RWPE2 (cell line): ENCODE measurements at places on chromosomes 1 and 21.

GRCh38 chr1:61231795-61232194, 149.4 kb downstream of the NFIA start:
- no peak for DNase-seq

DNA sequence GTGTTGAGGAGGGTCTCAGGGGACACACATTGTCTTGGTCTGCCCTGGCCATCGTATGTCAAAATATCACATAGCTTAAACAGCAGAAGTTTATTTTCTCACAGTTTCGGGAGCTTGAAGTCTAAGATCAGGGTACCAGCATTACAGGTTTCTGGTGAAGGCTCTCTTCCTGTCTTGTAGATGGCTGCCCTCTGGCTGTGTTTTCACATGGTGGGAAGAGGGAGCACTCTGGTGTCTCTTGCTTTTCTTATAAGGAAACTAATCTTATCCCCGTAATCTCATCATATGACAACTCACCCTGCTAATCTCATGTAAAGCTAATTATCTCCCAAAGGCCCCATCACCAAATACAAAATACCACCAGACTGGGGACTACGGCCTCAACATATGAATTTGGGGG, 246.9 kb upstream of the ST6GALNAC5 start:
- DNase-seq = no peak

DNA sequence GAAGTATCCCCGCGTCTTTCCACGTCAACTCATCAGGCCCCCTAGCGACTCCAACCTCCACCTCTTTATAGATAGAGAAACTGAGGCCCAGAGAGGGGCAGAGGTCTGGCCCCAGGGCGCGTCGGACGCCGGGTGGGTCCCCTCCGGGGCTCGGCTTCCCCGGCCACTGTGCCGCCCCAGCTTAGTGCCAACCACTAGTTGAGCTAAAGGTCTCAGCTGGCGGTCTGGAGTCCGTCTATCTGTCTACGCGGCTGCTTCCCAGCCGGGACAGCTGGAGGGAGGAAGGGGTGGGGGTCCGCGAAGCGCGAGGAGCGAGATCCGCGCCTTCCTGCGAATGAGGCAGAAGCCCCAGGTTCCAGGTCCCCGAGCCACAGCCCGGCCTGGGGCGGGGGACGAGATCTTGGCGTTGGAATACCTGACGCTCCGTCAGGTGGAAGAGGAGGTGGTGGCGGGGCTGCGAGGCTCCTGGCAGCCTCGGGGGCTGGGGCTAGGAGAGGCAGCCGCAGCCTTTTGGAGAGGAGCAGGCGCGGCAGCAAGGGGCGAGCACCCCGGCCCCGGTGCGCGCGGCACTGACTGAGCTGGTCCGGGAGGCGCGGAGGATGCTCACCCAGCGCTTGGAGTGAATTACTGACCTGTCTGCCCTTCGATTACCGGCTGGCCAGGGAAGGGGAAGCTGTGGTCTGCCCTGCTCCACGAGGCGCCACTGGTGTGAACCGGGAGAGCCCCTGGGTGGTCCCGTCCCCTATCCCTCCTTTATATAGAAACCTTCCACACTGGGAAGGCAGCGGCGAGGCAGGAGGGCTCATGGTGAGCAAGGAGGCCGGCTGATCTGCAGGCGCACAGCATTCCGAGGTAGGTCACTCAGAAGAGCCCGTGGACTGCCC, 937 bp downstream of the PODN start:
- no peak for DNase-seq

- DNase-seq = no peak
These were observed 18.5 kb downstream of the ATP5PO start for GRCh38 chr21:33897098-33897497.

DNA sequence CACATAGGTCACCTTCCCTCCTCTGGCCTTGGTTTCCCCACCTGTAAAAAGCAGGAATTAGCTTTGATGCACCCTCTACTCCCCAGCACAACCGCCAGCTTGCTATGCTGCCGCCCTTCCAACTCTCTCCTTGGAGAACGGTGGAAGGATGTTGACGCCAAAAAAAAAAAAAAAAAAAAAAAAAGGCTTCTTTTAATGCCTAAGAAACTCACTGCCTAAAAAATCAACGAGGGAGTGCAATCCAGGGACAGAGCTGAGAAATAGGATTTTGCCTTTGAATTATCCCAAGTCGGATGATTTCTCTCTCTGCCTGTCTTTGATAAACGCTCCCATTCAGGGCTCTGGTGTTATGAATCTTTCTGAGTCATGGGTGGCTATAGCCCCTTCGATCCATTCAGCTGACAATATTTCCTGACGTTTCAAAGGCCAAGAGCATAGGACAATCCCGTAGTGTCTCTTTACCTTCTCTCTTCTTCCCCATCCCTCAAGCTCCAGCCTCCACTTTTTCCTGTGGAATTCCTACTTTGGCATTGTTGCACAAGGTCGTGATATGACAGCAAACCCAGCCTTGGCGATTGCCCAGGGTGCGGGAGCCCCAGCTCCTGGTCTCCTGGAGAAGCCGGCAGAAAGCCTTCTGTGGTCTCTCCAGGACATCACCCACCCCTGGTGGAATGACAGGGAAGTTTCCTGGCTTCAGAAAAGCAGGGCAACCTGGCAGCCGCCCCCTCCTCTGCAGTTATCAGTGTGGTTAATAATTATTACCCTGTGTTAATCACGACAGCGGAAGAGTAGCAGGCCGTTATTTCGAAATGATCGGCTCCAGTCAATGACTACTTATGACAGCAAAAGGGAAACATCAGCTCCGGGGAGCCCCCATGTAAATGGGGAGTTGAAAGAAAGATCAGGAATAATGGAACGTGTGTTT, 8.0 kb upstream of the PLXNA2 start:
- DNase-seq = no peak

DNA sequence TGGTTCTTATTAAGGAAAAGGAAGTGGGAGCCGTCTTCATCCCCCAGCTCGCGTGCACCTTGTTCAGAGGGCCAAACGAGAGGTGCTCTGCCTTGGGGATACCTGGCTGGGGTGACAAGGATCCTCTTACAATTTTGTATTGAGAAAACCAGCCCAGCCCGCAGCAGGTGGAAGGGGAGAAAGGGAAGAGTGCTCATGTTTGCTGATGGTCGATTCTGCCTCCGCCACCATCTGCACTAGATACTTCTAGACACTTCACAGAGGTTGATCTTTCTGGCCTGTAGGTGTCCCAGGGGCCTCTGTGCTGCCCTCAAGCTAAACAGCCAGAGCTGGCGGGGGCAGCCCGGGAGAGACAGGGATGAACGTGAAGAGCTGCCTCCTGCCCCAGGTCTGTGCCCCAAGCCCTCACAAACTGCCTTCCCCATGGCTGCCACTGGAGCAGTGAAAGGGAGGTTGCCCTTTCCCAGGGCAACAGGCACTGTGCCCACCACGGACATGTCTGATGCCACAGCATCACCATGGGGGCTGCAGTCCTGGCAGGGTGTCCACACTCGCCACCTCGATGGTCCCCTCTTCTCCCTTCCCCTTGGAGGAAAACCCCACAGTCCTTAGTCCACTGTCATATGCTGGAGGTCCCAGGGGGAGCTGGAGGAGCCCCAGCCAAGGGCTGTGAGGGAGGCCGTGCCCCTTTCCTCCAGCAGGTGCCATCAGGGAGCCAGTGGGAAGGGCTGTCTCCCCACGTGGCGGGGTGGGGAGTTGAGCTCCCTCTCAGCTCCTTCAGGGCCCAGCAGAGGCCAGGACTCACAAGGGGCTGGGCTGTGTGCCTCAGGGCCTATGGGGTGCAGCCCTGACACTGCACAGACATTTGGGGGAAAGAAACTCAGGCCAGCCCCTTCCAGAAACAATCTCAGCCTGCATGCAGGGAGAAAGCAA, 8.1 kb downstream of the ADPRS start:
- no peak for DNase-seq

DNA sequence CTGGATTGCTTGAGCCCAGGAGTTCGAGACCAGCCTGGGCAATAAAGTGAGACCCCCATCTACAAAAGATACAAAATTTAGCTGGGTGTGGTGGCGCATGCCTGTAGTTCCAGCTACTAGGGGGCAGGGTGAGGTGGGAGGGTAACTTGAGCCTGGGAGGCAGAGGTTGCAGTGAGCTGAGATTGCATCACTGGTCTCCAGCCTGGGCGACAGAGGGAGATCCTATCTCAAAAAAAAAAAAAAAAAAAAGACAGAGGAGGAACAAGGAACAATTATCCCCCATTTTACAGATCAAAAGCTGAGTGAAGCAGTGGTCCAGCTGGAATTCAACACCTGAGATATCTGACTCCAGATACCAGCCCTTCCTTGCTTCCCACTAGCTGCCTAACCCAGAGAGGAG, 34.8 kb downstream of the L1TD1 start:
- no peak for DNase-seq

GRCh38 chr1:202568410-202568809, 141.8 kb downstream of the SYT2 start:
- no peak for DNase-seq

- DNase-seq = no peak
These were observed 716.2 kb upstream of the ZP4 start for GRCh38 chr1:238606896-238607295.

DNA sequence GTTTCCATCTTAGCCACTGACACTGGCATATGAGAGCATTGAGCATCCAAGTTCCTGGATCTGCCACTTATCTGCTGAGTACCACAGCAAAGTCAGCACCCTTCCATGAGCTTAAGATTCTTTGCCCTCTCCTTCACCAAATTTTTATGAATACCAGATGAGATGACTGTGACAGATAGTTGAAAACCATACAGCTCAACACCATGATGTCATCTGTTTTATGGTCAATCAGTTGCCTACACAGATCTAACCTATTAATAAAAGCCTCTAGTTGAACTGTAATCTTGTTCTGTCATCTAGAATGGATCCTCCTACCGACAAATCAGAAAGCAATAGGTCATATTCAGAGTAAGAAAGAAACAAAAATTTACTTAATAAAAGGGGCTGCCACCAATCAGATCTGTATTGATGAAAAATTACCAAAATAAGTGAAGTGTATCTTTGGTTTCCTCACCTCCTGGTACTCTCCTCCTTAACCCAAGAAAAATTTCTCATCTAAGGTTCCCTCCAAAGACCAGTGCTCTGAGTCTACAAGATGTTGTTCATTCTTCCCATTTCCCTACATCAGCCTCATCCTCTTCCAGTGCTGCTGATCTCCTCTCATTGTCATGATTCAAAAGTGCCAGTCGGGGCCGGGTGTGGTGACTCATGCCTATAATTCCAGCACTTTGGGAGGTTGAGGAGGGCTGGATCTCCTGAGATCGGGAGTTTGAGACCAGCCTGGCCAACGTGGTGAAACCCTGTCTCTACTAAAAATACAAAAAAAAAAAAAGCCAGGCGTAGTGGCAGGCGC, 138.8 kb upstream of the CTTNBP2NL start:
- DNase-seq = no peak

DNA sequence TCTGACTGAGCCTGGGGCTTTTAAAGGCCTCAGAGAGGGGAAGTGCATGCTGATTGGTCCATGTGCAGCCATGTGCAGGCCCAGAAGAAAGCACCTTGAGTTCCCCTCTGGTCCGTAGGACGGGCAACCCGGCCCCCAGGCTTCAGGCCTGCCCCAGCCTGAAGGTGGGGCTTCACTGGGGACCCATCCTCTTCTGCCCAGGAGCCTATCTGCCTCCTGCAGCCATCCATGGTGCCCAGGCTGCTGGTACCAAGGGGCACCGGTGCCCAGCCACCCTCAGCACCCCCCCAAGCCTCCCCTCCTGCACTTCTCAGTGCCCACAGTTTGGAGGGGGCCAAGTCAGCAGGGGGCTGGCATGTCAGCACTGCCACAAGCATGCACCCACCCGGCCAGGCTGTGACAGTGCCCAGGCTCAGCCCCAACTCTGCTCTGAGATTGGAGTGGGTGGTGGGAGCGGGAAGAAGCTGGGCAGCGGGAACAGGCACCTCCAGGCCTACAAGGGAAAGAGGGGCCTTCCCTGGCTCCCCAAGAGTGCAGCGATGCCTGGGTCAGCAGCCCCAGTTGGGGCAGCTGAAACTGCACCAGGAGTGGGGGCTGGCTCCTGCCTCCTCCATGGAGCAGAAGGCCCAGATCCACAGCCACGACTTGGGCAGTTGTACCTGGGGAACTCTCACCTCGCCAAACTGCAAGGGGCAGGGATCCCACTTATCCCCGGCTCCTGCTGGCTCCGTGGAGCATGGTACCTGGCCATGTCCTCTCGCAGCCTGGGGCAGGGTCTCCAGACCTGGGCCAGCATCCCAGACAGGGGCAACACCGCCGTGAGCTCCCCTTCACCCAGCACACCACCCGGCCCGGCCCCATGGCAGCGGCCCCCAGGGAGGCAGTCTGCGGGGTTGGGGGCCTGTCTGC, 11.7 kb downstream of the COL6A2 start:
- DNase-seq = no peak

DNA sequence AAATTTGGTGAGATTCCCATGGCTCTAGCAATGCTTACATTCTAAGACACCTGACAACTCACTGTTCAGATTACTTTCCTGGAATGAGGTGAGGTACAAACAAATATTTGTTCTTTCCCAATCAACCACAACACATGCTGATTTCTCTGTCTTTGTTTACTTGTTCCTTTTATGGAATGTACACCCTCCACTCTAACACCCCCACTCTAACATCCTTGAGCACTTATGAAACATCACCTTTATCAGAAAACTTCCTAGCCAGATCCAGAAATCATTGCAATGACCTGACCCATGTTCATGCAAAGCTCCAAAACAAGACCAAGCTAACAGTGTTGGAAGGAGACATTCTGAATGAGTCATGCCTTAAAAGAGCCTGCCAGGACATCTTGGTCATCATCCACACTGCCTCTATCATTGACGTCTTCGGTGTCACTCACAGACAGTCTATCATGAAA, 35.5 kb downstream of the HSD3B1 start:
- no peak for DNase-seq

DNA sequence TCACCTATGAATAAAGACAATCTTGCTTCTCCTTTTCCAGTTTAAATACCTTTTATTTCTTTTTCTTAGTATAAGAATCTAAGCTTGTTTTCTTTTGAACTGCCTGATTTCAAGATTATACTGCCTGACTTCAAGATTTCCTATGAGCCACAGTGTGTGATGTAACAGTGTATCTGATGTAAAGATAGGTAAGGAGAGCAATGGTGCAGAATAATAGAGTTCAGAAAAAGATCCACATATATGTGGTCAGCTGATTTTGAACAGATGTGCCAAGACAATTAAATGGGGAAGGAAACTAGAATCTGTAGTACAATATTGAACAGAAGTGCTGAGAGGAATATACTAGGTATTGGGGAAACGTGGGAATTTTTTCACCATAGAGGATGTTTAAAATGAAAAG, 21.0 kb downstream of the EXO1 start:
- DNase-seq = no peak

- no peak for DNase-seq
These were observed 25.4 kb upstream of the SMIM12 start for GRCh38 chr1:34884961-34885360.

DNA sequence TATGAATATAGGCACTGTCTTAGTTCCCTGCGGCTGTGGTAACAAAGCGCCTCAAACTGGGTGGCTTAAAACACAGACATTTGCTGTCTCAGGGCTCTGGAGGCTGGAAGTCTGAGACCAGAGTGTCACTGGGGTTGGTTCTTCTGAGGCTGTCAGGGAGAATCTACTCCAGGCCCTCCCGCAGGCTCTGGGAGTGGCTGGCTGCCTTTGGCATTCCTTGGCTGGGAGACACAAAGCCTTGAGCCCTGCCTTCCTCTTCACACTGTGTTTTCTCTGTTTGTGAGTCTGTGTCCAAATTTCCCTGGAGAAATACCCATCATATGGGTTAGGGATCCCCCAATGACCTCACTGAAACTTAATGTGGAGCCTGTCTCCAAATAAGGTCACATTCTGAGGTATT, 38.5 kb downstream of the B3GALT5 start:
- no peak for DNase-seq

- DNase-seq = no peak
These were observed 10.4 kb downstream of the TCHH start for GRCh38 chr1:152104854-152105253.
